ENCODE measurements at places on chromosomes 11 and 22.

DNA sequence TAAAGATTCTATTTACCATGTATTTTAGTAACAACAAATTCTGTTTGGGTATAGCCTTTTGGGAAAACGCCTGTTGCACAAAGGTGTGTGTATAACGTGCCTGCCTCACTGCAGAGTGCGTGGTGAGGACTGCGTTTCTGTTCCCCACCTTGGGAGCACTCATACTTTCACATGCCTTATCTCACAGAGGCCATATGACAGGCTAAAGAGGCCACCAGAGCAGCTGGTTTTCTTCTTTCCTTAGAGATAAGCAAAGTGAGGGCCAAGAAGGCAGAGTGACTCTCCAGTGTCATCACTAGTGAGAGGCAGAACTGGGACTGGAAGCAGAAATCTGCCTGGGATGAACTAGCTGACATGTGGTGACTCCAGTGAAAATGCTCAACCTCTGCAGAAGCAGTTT is 369.2 kb upstream of the NARS2 start:
- DNase-seq = no peak

- no peak for DNase-seq
Measured at GRCh38 chr11:119816660-119817059, 87.7 kb upstream of the NECTIN1 start.

DNA sequence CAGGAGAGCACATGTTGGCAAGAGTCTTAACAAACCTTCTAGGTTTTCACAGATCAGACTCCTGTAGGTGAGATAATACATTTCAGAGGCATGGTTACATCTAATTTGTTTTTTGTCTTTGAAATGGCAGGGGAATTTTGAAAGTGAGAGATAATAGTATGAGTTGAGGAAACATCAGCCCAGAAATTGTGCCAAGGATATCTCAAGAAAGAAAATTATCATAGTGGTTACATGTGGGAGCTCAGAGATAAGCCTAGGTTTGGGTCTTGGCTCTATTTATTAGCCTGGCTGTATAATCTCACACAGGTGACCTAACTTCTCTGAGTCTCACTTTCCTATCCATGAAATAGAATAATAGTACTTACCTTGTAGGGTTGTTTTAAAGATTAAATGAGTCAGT is 443 bp downstream of the BTBD18 start:
- DNase-seq = no peak

- no peak for DNase-seq
Measured at GRCh38 chr22:23547818-23548500, 32.1 kb downstream of the IGLL1 start.

DNA sequence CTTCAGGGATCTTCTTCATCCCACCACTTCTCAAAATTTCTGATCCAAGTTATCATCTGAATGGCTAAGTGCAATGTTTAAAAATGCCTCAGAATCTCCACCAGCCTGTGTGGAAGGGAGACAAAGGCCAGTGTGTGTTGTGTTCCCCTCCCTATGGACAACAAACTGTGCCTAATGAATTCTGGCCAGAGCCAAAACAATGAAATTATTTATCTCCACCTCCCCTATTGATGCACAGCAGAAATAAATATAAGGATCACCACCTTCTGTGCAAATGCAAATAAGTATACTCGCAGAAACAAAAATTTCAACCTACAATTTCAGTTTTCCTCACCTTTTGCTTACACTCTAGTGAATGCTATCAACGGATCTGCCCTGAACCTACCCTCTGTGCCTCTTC is 75.8 kb downstream of the GAB2 start:
- DNase-seq = no peak

DNA sequence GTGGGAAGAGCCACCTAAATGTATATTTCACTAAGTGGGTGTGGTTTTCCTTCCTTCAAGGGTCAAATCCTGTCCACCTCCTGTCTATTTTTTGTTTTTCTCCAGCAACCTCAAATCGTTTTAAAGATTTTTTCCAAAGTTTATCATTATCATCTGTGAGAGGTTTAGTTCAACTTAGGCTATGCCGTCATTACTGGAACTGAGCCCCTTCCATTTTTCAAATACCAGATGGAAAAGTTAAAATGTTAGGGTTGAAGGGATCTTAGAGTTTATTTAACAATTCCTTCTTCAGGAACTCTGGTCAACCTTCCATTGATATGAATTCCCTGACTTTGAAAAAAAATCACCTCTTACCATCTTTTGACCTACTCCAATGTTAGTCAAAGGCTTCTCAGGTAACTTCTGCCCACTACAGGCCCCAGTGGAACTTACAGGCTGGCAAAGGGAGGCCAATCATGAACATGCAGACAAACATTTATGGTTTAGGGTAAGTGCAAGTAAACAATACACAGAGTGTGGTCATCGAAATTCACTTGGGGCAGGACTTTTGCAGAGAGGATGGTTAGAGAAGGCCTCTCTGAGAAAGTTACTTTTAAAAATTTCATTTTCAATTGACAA is 45.2 kb downstream of the SYN3 start:
- DNase-seq = no peak

DNA sequence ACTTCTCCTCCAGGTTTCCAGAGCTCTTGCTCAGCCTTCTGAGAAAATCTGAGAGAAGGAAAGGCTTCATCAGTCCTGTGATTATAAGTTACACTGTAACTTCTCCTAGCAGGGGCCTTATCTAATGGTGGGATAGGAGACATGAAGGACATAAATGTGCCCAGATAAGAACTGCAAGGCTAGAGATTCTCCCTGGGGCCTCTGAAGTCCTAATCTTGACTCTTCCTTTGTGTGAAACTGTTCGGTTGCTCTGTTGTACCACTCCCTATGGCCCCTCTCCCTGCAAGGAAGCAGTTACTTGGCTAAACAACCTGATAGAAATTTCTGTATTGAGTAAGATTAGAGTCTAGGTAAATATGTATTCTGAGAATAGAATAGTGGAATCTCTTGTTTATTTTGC is 780.9 kb downstream of the ETS1 start:
- no peak for DNase-seq

DNA sequence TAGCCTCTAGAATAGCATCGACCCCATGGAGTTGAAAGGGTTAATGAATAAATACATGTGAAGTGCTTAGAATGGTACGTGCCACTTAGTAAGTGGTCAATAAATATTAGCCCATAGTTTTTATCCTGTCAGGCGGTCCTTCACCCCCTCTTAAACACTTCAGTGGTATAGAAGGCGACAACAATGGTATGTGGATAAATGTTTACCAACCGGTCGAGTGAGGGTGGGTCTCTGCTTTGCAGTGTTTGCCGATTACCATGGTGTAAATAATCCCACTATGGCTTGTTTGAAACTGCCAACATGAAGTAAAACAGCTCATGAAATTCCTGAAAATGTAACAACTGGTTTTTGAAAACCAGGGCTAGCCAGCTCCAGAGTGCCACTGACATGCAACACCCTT is 541.2 kb downstream of the BUD13 start:
- DNase-seq = no peak

DNA sequence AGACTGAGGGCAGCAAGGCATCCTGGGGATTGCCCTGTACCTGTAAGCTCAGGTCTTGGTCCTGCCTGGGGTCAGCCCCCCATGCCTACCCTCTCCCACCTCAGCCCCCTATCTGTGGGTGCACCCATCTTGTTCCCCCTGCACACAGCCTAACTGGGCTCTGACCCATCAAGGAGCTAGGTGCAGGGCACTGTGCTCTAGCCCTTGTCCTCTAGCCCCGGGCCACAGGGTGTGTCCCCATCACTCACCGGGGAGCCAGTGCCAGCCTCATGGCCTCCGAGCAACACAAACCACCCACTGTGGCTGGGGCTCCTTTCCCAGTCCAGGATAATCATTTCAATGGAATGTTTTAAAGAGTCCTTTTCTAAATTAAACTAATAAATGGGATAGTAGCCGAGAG is 293.9 kb upstream of the PLET1 start:
- no peak for DNase-seq

DNA sequence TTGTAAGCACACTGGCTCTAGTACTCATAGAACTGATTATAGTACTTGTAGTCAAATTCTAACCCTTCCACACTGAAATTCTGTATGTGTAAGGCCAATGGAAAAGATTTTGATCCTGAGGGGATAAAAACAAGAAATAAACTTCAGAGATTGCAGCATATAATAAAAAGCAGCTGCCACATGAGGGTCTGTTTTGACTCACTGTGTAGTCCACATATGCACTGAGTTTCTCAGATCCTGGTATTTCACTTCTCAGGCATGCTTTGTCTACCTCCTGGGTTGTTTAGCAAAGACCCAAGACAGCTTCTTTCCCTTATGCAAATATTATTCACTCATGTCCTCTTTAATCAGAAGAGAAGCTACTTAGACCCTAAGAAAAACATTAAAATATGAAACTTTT is 71.1 kb upstream of the SLC5A12 start:
- no peak for DNase-seq

DNA sequence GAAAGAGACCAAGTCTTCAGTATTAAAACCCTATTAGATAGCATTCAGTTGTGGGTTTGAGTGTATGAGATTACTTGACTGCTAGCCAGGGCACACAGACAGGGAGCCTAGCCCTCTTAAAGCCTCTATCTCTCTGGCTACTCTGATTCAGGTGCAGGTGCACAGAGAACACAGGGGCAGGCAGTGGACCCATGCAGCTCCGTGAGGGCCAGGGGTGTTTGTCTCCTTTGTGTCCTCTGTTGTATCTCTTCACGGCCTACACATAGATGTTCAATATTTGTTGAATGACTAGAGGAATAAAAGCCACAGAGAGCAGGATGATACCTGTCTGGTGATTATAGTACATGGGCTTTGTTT is 21.5 kb upstream of the AIFM3 start:
- DNase-seq = no peak

DNA sequence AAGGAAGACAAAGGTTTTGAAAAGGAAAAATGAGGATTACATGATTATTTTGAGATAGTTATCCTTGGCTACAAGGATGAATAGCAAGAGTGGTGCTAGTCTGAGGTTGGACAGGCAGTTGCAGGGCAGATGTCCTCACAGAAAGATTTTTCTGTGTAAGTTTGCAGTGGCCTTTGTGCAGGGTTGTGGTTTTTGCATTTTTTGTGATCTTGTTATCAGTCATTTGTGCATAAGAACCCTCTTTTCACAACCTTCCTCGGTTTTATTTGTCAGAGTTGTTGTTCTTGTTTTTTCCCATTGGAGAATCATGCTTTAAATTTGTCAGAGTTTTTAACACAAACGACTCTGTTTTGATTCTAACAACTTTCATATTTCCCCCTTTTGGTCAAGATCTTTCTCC is 1.4 kb downstream of the CCDC134 start:
- no peak for DNase-seq

DNA sequence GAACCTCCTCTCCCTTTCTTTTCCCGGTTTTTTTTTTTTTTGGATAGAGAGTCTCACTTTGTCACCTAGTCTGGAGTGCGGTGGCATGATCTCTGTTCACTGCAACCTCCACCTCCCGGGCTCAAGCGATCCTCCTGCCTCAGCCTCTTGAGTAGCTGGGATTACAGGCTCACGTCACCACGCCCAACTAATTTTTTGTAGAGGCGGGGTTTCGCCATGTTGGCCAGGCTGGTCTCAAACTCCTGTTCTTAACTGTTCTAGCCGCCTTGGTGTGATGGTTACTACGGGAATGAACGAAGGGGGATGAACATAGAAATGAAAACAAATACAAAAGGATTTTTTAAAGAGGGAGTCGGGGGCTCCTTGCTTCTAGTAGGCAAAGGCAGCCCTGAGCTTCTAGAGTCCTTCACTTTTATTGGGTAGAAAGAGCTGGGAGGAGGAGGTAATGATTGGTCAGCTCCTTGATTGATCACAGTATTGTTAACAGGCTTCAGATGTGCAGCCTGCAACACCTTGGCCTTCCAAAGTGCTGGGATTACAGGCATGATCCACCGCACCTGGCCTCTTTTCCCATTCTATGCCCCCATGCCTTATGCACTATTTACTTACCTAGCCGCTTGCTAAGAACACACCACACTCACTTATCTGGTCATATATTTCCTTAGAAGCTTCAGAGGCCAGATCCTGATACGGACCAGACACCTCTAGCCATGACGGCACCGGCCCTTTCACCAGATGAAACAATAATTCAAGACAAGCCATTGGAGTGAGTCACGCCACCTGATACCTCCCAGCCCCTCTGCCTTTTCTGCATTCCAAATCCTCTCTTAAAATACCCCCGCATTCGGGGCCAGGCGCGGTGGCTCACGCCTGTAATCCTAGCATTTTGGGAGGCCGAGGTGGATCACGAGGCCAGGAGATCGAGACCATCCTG is 20.7 kb downstream of the SUSD2 start:
- DNase-seq = no peak

DNA sequence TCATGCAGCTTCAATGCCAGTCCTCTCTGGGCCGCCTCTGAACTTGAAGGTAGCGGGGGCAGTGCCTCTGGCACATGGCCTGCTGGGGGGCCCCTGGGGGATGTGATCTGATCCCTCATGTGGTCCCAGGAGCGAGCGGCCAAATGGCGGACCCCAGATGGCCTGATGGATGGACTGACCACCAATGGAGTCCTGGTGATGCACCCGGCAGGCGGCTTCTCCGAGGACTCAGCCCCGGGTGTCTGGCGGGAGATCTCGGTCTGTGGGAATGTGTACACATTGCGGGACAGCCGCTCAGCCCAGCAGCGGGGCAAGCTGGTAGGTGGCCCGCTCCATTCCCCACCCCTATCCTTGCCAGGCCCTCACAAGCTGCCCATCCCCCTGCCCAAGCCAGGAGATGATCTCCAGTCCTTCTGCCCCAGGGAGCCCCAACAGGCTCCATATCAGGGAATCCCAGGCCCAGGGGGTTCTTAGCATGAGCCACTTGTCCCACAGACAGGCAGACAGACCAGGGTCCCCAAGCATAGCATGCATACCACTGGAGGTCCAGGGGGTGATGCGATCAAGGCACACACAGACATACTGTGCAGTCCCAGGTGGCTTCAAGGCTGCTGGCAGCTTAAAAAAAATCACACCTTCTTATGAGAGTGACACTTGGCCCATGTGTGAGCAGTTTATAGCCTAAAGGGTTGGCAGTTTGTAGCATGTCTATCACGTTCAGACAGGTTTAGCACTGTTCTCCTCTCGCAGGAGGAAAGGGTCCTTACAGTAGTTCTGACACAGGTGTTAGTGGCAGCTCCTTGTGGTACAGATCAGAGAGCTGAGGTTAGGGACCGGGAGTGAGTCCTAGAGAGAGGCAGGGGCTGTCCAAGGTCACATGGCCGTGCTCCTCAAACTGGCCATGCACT is 6.4 kb upstream of the DPP3 start:
- DNase-seq = no peak

GRCh38 chr11:76603202-76603601 is 67.3 kb downstream of the LRRC32 start:
- DNase-seq = no peak

- DNase-seq = no peak
Measured at GRCh38 chr11:112863305-112863704, 97.9 kb upstream of the NCAM1 start.

DNA sequence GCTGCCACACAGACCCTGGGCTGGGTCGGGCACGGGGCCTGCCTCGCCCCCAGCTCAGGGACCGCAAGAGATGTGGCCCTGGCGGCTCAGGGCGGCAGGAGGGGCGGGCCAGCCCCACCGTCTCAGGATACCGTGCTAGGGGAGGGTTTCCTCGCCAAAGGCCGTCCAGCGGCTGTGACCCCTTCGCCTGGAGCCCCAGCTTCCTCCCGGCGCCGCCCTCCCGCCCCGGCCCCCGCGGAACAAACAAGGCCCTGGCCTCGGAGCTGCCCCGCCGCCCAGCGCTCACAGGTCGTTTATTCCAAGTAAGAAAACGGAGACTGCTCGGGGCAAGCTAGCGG is 543 bp upstream of the AP2A2 start:
- no peak for DNase-seq

- DNase-seq = no peak
Measured at GRCh38 chr11:73292525-73292894, 15.6 kb upstream of the ARHGEF17 start.

GRCh38 chr11:12723421-12724300 is 49.4 kb downstream of the TEAD1 start:
- no peak for DNase-seq
